ENCODE measurements at places on chromosomes 12 and 14.

DNA sequence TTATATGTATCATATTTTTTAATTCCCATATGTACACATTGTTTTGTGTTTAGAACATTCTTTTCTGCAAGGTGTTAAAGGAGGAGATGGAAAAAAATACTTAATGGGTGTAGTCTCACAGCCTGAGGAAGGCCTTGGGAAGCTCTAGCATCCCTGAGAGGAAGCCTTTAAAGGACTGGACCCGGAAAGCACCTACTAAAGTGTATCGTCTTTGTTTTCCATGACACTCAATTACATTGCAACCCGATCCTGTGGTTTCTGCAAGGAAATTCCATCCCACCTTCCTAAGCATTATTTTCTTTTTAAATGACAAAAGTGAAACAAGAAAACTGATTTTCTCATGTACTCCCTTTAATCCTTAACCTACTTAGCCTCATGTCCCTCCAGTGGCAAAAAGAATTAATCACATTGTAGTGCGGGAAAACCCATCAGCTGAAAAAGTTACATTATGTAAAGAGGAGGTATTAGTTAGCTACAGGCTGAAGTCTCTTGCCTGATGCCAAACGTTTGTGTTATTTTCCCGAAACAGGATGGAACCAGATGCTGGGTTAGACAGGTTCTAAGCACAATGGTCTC is 147.8 kb upstream of the CPSF6 start:
- DNase-seq: no peak

DNA sequence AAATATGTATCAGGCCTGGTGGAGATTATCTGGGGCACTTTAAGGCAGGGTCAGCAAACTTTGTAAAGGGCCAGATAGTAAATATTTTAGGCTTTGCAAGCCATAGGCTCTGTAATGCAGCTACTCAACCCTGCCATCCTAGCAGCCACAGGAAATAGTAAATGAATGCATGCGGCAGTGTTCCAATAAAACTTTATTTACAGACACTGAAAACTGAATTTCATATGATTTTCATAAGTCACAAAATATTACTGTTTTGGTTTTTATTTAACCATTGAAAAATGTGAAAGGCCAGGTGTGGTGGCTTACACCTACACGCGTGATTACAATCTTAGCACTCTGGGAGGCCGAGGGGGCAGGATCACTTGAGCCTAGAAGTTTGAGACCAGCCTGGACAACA is 3.2 kb upstream of the CAMKK2 start:
- DNase-seq: no peak

DNA sequence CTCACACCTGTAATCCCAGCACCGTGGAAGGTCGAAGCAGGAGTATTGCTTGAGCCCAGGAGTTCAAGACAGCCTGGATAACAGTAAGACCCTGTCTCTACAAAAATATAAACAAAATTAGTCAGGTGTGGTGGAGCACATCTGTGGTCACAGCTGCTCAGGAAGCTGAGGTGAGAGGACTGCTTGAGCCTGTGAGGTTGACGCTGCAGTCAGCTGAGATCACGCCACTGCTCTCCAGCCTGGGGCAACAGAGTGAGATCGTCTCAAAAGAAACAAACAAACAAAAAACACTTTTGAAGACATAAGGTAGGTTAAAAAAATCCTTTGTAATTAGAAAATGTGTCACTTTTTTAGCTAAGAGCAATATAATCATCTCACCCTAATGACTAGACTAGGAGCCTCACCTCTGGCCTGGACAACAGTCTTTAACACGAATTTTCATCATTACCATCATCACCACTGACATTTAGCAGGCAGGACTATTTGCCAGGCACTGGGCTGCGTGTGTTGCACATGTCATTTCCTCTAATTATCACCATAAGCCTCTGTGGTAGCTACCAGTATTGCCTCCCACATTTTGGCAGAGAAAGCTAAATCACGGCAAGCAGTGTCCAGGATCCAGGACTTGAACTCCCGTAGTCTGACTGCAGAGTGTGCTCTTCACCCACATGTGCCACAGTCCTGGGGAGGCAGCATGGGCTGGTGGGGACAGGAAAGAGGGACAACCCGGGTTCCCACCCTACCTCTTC is 4.6 kb upstream of the SYCP3 start:
- no peak for DNase-seq

DNA sequence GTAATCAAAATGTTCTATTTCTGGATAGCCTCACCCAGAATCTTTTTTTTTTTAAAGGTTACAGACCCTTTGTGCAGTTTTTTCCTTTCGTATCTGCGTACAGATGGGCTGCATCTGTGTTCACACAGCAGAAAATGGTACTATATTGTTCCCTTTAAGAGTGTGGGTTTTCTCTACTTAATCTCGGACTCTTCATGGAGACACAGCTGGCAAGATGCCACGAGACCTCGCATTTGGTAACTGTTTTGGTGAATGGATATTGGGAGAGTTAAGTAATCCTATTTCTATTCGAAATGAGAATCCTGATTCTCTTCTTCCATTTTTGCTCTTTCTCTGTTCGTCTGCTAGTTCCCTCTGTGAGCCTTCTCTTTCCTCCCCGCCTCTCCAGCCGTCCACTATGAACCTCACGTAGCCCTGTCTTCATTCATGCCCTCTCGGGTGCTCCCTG is 85.7 kb downstream of the SAMD4A start:
- DNase-seq: no peak

- no peak for DNase-seq
These were observed 423.7 kb downstream of the LRIG3 start for GRCh38 chr12:58496411-58497190.

DNA sequence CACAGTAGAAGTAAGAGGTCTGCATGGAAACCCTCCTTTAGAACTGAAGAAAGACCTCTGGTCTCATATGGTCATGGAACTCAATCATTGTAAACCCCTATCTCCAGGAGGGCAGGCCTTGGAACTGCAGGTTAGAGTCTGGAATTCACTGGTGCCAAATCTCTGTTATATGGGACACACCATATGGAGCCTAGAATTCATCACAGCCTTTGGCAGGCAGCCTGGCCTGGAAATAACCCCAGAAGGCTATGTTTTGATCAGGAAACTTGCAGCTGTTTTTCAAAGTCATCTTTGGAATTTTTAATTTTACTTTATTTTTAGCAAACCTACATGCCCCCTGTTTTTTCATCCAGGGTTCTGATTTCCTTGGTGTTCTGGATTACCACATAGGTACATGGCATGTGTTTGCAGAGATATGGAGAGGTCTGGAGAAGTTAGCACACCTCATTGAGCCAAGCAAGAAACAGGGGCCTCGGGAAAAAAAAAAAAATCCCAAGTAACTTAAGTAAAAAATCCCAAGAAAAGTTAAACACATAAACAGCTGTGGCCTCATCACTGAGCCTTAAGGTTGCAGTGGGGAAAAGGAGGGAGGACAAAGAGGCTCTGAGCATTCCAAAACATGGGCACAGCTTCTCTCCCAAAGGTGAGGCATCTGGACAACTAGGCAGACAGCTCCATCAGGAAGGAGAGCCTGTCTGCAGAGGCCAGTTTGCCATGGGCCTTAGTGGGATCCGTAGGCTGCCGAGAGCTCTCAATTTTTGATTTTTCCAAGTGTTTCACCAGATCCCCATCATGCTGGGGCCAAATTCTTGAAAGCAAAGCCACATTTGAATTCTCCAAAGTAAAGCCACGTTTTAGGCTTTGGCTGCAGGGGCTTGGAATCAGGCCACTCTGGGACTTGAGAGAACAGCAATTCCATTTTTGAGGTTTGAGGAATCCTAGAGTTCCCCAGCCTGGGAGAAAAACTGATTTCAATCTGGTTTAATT is 339.6 kb upstream of the TBX3 start:
- peak; percentile 54 for DNase-seq

DNA sequence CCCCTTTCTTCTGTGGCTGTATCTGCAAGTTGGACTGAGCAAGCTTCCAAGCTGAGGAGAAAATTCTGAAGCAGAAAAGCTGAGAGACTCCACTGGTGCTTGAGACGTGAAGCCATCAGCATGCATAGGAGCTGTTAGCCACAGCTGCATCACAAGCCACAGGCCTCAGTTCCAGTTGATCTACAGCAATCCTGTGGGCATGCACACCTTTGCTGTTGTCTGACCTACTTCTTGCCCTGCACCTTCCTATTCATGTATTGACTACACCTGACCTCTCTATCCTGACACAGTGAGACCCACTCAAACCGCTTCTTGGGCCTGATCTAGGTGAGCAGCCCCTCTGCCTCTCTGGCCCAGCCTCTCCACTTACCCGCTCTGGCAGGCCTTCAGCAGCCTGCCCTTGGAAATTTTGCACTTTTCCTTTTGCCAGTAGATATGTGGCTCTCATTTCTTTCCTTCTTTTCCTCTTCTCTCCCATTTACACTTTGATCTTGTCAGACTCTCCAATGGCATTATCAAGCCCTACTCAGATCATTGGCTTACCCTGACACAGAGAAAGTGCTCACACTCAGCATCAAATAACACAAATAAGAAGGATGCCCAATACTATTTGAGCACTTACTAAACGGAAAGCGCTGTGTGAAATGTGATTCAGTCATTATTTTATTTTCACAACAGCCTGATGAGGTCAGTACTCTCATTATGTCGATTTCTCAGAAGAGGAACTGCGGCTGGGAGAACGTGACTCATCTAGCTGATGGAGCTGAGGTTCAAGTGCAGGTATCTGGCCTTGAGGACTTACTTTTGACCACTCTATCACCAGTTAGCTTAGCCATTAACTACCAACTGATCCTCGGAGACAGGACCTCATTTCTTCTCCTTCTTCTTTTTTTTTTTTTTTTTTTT is 21.9 kb upstream of the PTGR2 start:
- DNase-seq: no peak

- no peak for DNase-seq
These were observed 12.4 kb downstream of the ANKRD9 start for GRCh38 chr14:102496958-102497744.

All from forelimb muscle (tissue), 1 donor.